HepG2 (cell line): ENCODE measurements at places on chromosomes 6 and 20. TPM values are rescaled to one million over a fixed set of nuclear protein-coding genes. Genes with fewer than 3 reads are reported as not detected.

The AKAP12 gene
- polyA plus RNA-seq, result 19.0 and 22.6 TPM in 2 replicates

The ATP6V1G2 gene
- 0.83 and 1.2 TPM in 2 replicates for polyA plus RNA-seq

The CABLES2 gene
- 5.2 and 5.9 TPM in 2 replicates for polyA plus RNA-seq

The PPP1R16B gene
- polyA plus RNA-seq, result 0.09 and 0.11 TPM in 2 replicates

The CCN5 gene
- polyA plus RNA-seq, result 0.12 and 0.17 TPM in 2 replicates

The LGSN gene
- 0.51 and 0.63 TPM in 2 replicates for polyA plus RNA-seq

The LRRN4 gene
- 0.10 and 0.15 TPM in 2 replicates for polyA plus RNA-seq

The FOXF2 gene
- polyA plus RNA-seq, result not detected in 2 replicates

The TPBG gene
- polyA plus RNA-seq, result 0.73 and 0.82 TPM in 2 replicates

The CDSN gene
- not detected in 2 replicates for polyA plus RNA-seq

The RIPPLY2 gene
- not detected in 2 replicates for polyA plus RNA-seq

The TRPC4AP gene
- 137 and 161 TPM in 2 replicates for polyA plus RNA-seq

The ITCH gene
- 17.4 and 20.5 TPM in 2 replicates for polyA plus RNA-seq

The JPH2 gene
- polyA plus RNA-seq, result 0.42 and 0.61 TPM in 2 replicates

The FERMT1 gene
- 15.1 and 15.8 TPM in 2 replicates for polyA plus RNA-seq

The MUC21 gene
- polyA plus RNA-seq, result not detected in 2 replicates

The KIAA0408 gene
- polyA plus RNA-seq, result not detected in 2 replicates

The GPX5 gene
- not detected in 2 replicates for polyA plus RNA-seq

The WFDC5 gene
- polyA plus RNA-seq, result not detected in 2 replicates

The TMEM74B gene
- 18.4 and 25.0 TPM in 2 replicates for polyA plus RNA-seq

The MEI4 gene
- polyA plus RNA-seq, result not detected in 2 replicates

The PRND gene
- polyA plus RNA-seq, result not detected in 2 replicates

The CDH22 gene
- not detected in 2 replicates for polyA plus RNA-seq

The FAM83B gene
- not detected in 2 replicates for polyA plus RNA-seq

The CLPSL2 gene
- polyA plus RNA-seq, result not detected in 2 replicates

The CASP8AP2 gene
- polyA plus RNA-seq, result 3.1 and 5.7 TPM in 2 replicates

The ARG1 gene
- 11.2 TPM in 2 replicates for polyA plus RNA-seq

The POM121L2 gene
- 0.01 TPM in 1 of 2 replicates, not detected in the other for polyA plus RNA-seq

The LATS1 gene
- polyA plus RNA-seq, result 9.9 TPM in 2 replicates

The HLA-DMA gene
- polyA plus RNA-seq, result 0.70 and 1.7 TPM in 2 replicates

The CLVS2 gene
- polyA plus RNA-seq, result not detected in 2 replicates

The HSPA1L gene
- polyA plus RNA-seq, result 0.78 and 1.0 TPM in 2 replicates

The TMC2 gene
- 0.03 TPM in 1 of 2 replicates, not detected in the other for polyA plus RNA-seq

The GTSF1L gene
- not detected in 2 replicates for polyA plus RNA-seq

The NHLRC1 gene
- polyA plus RNA-seq, result 0.04 TPM in 1 of 2 replicates, not detected in the other

The OVOL2 gene
- polyA plus RNA-seq, result 0.10 and 0.20 TPM in 2 replicates

The NRSN1 gene
- not detected in 2 replicates for polyA plus RNA-seq

The LCA5 gene
- 0.56 and 0.84 TPM in 2 replicates for polyA plus RNA-seq
